Umbilical cord (tissue), 2 donors: ENCODE measurements at places on chromosomes 16 and 17.

DNA sequence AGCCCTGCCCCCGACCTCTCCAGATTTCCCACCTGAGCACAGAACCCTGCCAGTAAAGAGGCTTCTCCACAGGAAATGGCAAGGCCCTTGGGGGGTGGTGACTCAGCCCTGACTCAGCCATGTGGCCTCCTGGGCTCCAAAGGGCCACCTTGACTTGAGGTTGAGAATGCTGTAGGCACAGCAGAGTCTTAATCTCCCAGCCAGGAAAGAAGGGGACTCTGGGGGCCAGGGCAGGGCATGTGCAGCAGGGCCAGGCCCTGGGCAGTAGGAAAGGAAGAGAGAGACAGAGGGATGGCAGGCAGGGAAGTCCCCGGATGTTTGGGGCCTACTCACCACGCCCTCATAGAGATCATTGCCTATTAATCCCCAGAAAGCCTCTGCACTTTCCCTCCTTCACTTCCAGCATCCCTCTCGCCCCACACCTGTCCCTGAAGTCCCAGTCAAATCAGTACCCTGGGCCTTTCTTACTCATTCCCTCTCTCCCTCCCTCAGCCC lies 4.8 kb upstream of the ITGA3 start:
- DNase-seq: no peak

DNA sequence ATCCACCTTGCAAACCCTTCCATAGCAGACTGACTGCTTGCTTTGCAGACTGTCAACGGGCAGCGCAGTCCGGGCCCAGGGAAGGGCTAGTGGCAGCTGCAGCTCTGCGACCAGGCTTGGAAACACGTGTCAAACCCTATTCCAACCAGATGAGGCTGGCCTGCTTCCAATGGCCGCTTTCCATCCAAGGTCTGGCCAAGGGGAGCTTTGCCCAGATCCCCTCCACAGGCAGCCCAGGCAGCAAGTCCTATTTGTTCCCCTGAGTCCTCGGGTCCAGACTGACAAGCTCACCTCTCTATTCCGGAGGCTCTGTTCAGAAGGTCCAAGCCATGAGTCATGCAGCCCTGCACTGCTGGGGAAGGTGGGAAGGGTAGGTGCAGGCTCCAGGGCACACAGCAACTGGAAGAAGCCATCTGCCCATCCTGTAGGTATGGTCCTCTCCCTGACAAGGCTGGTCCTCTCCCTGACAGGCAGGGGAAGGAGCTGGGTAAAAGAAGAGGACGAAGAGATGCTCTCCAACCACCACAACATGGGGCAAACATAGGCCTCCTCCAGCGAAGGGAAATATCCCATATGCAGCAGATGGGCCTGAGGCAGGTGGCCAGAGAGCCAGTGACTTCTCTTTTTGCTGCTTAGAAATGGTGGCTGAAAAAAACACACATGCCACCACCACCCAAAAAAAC lies 22.6 kb upstream of the AXIN2 start:
- DNase-seq: peak; percentile 19

- peak; percentile 24 for DNase-seq
Observed at GRCh38 chr17:2435181-2435741, 34.4 kb upstream of the MNT start.

- peak; percentile 38 for DNase-seq
Observed at GRCh38 chr16:117379-118365, 20.8 kb downstream of the NPRL3 start.

GRCh38 chr17:2049333-2050299 lies 5.3 kb upstream of the HIC1 start:
- peak; percentile 79 for DNase-seq

GRCh38 chr17:46917516-46917915 lies 5.4 kb upstream of the GOSR2 start:
- DNase-seq: no peak

DNA sequence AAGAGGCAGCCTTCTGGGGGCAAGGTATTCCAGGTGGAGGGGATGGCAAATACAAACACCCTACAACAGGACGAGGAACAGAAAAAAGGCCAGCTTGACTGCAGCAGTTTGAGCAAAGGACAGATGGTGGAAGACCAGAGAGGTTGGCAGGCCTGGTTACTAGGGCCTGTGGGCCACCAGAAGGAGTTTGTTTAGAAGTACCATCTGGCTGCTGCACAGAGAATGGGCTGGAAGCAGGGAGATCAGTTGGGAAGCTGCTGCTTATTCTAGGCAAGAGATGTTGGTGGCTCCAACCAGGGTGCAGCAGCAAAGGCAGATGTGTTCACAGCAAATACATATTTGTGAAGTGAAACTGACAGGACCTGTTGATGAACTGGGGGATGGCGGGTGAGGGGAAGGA lies 2.9 kb upstream of the YPEL2 start:
- DNase-seq: no peak

DNA sequence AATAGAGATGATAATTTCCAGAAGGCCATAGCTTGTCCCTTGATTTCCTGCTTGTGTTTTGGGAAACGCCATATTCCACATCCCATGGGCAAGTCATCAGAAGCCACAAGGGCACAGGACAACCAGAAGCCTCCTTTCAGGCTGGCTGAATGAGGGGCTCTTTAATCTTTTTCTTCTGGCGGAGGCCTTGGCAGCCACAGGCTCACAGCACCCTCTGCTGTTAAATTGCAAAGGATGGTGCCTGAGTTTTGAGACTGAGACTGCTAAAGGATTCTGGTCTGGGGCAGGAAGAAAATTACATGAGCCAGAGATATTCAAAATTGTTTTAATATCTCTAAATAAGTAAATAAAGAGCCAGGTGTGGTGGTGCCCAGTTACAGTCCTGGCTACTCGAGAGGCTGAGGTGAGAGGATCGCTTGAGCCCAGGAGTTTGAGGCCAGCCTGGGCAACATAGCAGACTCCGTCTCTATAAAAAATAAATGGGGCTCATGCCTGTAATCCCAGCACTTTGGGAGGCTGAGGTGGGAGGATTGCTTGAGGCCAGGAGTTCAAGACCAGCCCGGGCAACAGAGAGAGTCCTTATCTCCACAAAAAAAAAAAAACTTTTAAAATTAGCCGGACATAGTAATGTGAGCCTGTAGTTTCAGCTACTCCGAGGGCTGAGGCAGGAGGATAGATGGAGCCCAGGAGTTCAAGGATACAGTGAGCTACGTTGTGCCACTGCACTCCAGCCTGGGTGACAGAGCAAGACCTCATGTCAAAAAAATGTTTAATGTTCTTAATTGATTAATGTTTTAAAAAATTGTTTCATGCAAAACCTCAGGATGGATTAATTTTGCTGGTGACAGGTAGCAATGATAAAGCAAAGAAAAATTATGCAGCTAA lies 26.3 kb downstream of the AARSD1 start:
- peak; percentile 66 for DNase-seq

DNA sequence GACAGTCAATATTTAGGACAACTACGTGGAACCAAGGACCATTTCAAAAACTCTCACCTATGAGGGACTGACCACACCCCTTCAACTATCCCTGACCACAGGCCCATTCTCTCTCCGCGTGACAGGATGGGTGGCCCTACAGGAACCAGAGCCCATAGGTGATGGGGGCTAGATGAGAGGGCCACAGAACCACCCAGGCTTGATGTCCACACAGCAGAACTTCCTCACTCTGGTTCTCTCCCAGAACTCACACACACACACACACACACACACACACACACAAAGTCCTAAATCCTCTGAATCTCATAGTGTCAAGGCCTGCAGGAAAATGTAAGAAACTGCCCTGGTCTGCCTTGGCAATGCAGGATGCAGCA lies 1.5 kb downstream of the ZNF319 start:
- no peak for DNase-seq

GRCh38 chr17:78726513-78726912 lies 55.6 kb downstream of the CYTH1 start:
- DNase-seq: no peak

GRCh38 chr17:3524024-3524423 lies 33.6 kb downstream of the TRPV3 start:
- DNase-seq: no peak

DNA sequence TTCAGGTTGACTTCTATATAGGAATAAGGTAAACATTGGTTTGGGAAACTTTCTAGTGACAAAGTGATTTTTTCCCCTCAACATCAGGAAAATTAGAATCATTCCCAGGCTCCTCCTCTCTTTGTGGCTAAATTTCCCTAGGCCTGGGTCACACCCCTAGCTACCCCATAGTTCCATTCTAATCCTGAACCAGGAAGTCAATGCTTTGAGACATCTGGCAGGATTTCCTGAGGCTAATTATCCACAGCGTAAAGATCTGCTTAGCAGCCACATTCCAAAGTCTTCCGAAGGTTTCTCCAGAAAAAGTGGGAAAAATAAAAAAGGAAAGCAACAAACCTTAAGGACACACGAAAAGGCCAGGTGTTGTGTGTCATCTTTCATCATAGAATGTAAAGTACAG lies 60.3 kb upstream of the CORO6 start:
- DNase-seq: peak; percentile 16

GRCh38 chr16:10979717-10980601 lies 35.6 kb downstream of the CLEC16A start:
- peak; percentile 53 for DNase-seq

DNA sequence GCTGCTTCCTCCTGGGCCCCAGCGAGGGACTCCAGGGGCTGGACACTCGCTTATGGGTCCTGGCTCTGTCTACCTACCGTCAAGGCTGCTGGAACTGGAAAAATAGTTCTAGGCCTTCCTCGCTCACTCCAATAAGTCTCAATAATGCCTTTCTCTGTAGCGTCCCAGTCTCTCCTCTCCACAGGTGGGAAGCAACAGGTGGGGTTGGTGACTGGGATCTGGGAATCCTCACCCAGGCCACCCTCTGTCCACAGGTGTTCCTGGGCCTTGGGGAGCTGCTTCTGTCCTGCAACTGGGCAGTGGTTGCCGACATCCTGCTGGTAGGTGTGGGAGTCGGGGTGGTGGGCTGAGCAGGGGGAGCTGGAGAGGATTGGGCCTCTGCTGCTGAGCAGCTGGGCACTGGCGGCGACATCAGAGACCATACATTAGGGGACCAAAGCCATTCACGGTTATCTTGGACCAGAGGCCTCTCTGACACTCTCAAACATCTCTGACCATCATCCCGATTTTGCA lies 20.3 kb upstream of the SPNS2 start:
- DNase-seq: no peak

DNA sequence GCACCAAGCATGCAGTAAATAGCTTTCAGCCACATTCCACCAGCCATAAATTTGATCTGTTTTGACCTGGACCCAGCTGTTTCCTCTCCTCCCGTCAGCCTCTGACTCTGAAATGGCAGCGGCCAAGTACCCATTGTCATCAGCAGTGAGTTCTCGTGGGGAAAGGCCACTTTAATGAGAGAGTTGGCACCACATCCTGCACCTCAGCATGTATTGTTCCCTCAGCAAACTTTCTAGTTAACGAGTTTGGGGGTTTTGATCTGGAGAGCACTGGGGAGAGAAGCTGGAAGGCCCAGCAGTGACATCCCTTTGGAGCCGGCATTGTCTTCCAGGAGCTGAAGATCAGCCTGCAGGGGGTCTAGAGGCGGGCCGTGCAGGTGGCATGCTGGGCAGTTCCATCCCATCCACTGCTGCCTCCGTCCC lies 84.9 kb downstream of the RPA1 start:
- DNase-seq: no peak

DNA sequence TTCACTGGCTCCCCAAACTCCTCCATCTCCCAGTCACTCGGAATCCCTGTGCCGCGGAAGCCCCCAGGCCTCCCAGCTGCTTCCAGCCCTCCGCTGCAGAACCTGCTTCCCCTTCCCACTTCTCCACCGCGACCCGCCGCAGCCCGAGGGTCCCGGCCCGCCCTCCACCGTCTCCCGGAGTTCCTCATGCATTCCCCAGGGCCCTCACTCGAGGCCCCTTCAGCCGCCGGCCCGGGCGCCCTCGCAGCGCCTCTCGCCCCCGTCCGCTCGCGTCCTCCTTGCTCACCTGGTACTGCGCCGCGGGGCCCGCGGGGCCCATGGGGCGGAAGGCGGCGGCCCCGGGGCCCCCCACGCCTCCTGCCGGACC lies 329 bp downstream of the SMARCD2 start:
- DNase-seq: no peak

- DNase-seq: no peak
Observed at GRCh38 chr16:22948603-22949368, 134.8 kb downstream of the HS3ST2 start.

DNA sequence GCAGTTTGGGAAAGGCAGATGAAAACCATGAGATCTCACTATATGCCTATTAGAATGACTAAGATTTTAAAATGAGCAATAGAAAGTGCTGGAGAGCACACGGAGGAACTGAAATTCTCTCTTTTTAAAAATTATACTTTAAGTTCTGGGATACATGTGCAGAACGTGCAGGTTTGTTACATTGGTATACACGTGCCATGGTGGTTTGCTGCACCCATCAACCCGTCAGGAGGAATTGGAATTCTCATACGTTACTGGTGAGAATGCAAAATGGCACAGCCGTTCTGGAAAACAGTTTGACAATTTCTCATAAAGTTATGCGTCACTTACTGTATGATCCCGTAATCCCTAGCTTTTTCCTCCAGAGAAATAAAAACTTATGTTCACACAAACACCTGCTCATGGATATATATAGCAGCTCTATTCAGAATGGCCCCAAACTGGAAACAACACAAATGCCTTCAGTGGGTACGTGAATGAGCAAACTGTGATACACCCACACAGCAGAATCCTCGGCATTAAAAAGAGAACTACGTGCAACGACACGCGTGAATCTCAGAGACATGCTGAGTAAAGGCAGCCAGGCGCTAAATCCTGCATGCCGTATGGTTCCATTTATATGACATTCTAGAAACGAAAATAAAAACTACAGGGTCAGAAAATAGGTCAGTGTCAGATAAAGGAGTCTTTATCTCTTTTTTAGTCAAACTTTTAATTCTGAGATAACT lies 11.8 kb downstream of the PIK3R6 start:
- DNase-seq: no peak

DNA sequence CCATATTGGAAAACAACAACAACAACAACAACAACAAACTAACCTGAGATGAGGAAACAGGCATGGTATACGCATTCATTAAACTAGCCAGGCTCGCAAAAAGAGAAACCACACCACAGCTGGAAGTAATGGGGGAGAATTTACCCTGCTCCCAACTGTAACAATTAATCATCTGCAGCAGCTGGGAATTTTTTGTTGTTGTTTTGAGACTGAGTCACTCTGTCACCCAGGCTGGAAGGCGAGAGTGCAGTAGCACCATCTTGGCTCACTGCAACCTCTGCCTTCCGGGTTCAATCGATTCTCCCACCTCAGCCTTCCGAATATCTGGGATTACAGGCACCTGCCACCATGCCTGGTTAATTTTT lies 16.3 kb downstream of the PRPSAP1 start:
- DNase-seq: no peak
